CD8-positive, alpha-beta T cell (primary cell): ENCODE measurements at places on chromosomes 7 and 10. TPM values are rescaled to one million over a fixed set of nuclear protein-coding genes. Genes with fewer than 3 reads are reported as not detected.

GRCh38 chr10:5583525-5584175, 58.9 kb downstream of the CALML3 start:
- no peak for DNase-seq

DNA sequence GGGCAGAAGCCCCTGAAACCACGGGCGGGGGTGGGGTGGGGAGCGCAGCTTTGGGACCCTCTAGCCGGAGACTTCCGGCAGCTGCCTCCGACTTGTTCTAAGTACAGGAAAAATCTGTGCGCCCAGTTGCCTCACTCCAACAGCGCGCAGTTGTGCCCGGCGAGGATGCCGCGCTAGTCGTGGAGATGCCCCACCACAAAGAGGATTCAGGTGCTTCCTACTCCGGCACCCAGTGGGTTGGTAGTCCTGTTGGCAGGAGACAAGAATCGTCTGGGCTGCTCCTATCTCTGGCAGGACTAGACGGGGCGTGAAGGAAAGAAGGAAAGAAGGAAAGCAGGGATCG, 465 bp upstream of the NPY start:
- DNase-seq = no peak

- DNase-seq = peak; percentile 27
Observed at GRCh38 chr7:3154881-3155494, 111.3 kb upstream of the CARD11 start.

GRCh38 chr10:63503395-63503794, 17.8 kb upstream of the REEP3 start:
- DNase-seq = no peak

GRCh38 chr7:115124409-115124939, 202.6 kb downstream of the MDFIC start:
- no peak for DNase-seq

- DNase-seq = no peak
Observed at GRCh38 chr7:91843831-91844230, 36.7 kb downstream of the MTERF1 start.

DNA sequence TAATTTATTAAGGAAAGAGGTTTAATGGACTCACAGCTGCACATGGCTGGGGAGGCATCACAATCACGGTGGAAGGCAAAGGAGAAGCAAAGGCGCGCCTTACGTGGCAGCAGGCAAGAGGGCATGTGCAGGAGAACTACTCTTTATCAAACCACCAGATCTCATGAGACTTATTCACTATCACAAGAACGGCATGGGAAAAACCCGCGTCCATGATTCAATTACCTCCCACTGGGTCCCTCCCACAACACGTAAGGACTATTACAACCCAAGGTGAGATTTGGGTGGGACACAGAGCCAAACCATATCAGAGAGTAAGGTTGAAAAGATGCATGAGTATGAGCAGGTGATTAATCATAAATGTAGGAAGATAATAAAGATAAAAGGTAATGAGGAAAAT, 3.2 kb upstream of the JCAD start:
- DNase-seq = no peak

- DNase-seq = no peak
Observed at GRCh38 chr10:13311177-13311575, 11.3 kb upstream of the PHYH start.

DNA sequence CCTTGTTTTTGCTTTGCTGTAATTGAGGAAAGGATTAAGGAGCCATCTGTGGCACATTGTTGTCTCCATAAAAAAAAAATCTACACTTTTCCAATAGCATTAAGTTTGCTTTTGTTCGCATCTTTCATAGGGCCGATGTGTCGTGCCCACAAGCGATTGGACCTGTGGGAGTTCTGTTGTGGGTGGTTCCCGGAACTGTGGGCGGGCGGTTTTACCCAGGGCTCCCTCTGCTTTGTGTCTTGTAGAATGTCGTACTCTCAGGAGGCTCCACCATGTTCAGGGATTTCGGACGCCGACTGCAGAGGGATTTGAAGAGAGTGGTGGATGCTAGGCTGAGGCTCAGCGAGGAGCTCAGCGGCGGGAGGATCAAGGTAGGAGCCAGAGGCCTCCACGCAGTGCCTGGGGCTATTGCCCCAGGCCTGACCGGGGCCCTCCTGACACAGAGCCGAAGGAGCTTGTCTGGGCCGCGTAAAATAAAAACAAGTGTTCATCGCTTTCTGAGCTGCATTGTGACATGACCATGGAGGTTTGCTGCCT, 92.4 kb downstream of the ACTR3B start:
- no peak for DNase-seq

DNA sequence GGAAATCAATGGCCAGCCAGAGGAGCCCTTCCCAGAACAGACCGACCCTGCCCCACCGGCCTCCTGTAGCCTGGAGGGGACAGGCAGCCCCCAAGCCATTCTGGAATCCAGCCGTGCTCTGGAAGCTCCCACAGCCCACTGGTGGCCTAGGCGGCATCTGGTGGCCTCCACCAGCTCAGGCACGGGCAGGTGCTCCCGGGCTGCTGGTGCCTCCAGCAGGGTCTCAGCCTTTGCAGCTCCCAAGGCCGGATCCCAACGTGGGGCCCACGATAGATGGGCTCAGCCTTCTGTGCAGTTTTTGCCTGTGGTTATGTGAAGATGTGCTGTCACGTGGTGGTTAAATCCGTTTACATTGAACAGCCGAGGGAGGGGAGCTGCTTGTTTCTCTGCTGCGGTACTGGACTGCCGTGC, 44.4 kb downstream of the JAKMIP3 start:
- DNase-seq = no peak

GRCh38 chr7:39659356-39660013, 36.1 kb downstream of the RALA start:
- no peak for DNase-seq

- no peak for DNase-seq
Observed at GRCh38 chr10:121822180-121822579, 105.7 kb downstream of the ATE1 start.

DNA sequence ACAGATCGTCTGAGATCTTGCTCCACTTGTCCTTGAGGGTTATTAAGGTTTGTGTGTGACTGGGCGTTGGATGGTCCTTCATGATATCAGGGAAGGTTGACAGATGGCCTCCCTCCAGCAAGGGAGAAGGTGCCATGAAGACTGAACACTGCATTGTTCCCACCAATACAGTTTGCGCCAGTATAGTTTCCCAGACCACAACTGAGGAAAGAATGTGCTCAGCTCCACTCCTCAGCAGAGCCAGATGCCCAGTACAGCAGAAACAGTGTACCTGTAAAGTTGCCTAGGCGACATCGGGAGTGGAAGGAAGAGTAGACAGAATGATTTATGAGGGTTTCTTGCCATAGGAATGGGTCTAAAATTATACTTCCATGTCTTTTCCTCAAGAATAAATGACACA, 137.5 kb downstream of the ST7 start:
- DNase-seq = no peak

DNA sequence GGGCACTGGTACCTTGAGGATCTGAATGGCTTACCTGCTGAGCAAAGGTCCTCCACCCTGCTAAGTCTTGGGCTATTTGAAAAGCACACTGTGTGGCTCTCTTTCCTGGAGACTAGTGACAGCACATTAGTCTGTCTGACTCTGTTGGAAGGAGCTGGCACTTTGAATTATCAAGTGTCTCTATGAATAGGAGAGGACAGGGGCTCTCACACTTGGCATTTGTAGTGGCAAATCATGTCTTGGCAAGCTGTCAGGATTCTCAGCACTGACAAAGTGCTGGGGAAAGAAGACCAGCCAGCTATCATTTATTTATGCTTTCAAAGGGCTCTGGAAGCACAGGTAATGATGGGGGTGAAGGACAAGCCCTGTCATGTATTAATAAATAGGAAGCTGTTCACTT, 62.8 kb downstream of the MTPN start:
- DNase-seq = no peak

- DNase-seq = no peak
Observed at GRCh38 chr7:46715579-46715978, 794.5 kb upstream of the IGFBP3 start.

DNA sequence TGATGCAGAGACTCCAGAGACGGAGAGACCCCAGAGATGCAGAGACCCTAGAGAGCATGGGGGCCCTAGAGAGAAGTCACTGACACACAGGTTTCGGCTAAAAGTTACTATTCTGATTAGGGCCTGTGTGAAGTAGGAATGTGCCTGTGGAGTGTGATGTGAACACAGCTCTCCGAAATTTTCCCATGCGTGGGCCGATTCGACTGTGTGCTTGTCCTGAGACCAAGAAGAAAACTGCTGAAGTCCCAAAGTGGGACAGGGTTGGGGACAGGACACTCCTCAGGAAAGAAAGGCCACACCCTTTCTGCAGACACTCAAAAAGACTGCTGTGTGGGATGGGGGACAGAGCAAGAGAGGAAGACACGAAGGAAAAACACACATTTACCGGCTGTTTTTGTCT, 533.5 kb downstream of the PTPRN2 start:
- DNase-seq = no peak

DNA sequence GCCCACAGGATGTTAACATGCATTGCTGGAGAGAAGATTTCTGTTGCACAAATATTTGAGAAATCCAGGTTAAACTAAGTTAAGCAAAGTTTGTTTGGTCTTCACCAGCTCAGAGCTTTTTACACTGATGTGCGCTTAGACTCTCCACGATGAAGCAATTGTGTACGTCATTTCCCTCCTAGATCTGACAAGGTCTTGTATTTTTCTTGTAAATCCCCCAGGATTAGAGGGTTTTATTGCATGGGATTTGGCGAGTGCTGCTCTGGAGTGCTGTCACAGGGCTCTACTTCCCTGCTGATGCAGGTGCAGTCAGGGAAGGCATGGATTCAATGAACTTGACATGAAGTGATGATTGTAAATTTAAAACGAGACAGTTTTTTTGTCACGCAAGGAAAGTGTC, 173.3 kb downstream of the PDE1C start:
- no peak for DNase-seq

DNA sequence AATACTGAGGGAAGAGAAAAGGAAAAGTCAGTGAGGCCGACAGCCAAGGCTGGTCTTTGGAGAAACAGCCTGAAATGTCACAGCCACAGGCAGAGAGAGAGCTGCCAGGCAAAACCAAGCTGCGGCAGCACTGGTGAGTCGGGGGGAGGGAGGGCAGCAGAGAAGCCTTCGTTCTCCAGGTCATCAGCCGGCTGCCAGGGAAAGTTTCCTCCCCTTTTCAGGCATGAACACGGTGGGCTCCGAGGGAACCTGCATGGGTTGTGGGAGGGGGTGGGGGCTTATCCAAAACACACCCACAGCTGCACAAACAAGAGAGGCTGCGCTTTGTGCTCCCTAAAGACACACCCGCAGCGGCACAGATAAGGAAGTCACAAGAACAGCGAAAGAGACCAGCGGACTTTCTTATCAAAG, 62.3 kb upstream of the NKX6-2 start:
- no peak for DNase-seq

- DNase-seq = no peak
Observed at GRCh38 chr7:96189129-96189820, 132.6 kb downstream of the SLC25A13 start.

GRCh38 chr10:97648562-97649404, 8.3 kb downstream of the PI4K2A start:
- DNase-seq = peak; percentile 18

IDI2 gene
- not detected for total RNA-seq

ABCC2 gene
- total RNA-seq = 3.3 TPM

GATA3 gene
- total RNA-seq = 82.0 TPM

MUC3A gene
- total RNA-seq = not detected

CDCA7L gene
- total RNA-seq = 24.7 TPM

LFNG gene
- 140 TPM for total RNA-seq

PRTFDC1 gene
- total RNA-seq = 0.39 TPM

C10orf53 gene
- not detected for total RNA-seq

MRPL32 gene
- 65.1 TPM for total RNA-seq

FAM221A gene
- total RNA-seq = 3.0 TPM

GARIN1A gene
- 0.65 TPM for total RNA-seq
